ENCODE measurements at places on chromosomes 2 and 18. TPM values are rescaled to one million over a fixed set of nuclear protein-coding genes. Genes with fewer than 3 reads are reported as not detected.

Gene LAMA1
- not detected for polyA plus RNA-seq

GRCh38 chr2:8597559-8598225 is 84.2 kb upstream of the ID2 start:
- H3K4me3 ChIP-seq, result no peak overlapping the region
- no peaks in the 10 kb centered on the region for H3K4me1 ChIP-seq
- H3K27ac ChIP-seq, result no peak overlapping the region
- no peak for DNase-seq
- no peaks in the 10 kb centered on the region for H3K27me3 ChIP-seq

Gene RIT2
- polyA plus RNA-seq, result not detected

Gene TUBA3E
- not detected for polyA plus RNA-seq

DNA sequence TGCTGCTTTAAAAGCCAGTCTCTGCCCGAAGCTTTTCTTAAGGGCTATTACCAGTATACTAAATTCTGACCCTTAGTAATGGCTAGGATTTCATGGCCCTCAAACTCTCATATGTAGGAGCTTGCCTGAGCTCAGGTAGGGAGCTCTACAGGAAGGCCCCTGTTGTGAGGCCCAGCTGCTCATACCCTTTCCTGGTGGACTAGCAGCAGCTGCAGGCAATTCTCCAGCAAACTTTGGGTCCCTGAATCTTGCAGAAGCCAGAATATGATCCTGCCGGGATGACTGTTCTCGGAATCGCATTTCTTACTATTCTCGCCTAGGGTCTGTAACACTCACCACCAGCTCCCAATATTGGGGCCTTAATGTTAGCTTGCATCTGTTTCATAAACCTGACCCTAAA is 106.4 kb upstream of the SERTAD2 start:
- H3K4me3 ChIP-seq, result no peak overlapping the region
- H3K27ac ChIP-seq, result no peak overlapping the region
- no peak for DNase-seq

GRCh38 chr2:120720746-120721375 is 14.8 kb upstream of the GLI2 start:
- DNase-seq, result no peak
- peaks cover 2% of the 10 kb centered on the region for H3K27me3 ChIP-seq
- H3K36me3 ChIP-seq, result no peaks in the 10 kb centered on the region
- no peak overlapping the region for H3K4me3 ChIP-seq
- H3K27ac ChIP-seq, result no peak overlapping the region
- H3K4me1 ChIP-seq, result no peaks in the 10 kb centered on the region

- DNase-seq, result no peak
- H3K27me3 ChIP-seq, result peaks cover 11% of the 10 kb centered on the region
- H3K27ac ChIP-seq, result no peak overlapping the region
- H3K4me1 ChIP-seq, result no peaks in the 10 kb centered on the region
- H3K36me3 ChIP-seq, result no peaks in the 10 kb centered on the region
These were observed 45.4 kb downstream of the ASAP2 start for GRCh38 chr2:9252002-9252357.

DNA sequence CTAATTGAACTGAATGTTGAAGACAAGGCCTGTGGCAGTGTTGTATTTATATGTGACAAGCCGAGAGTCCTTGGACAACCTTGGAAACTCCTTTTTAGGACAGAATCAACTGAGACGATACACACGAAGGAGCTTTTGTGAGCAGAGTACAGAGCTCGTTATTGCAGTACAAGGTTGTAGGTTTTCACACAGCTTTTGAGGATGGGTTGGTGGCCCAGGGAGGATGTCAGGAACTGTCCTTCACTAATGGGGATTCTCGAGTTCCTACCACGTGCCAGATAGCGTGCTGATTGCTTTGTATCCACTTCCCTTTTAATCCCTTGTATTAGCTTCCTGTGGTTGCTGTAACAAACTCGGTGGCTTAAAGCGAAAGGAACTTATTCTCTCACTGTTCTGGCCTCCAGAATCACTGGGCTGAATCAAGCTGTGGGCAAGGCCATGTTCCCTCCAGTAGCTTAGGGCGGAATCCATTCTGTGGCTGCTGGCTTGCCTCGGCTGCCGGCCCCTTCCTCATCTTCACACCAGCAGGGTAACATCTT is 20.2 kb downstream of the INPP4A start:
- no peaks in the 10 kb centered on the region for H3K36me3 ChIP-seq
- H3K27me3 ChIP-seq, result no peaks in the 10 kb centered on the region
- peaks cover 64% of the 10 kb centered on the region for H3K4me1 ChIP-seq
- DNase-seq, result no peak

DNA sequence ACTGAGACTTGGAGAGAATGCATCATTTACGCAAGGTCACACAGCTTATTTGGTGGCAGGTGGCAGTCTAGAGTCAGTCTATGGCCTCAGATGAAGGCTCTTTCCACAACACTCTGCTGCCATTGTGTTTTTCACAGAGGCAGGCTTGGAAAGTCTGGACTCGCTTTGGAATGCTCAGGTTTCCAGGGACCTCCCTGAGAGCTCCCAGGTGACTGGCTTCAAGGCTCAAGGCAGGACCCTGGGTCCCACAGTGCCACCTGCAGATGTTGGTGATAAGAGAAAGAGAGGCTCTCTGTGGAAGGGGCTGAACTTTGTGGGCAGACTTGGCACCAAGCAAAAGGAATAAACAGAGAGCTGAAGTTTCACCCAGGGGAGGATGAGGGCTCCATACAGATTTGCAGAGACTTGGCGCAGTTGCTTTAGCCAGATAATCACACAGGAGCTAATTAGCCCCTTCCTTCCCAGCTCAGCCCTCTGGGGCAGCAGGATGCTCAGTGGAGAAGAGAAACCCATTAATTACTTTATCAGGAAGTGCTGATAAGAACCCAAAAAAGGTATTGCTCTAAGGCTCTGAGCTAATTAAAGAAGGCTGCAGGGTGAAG is 103.5 kb downstream of the LBH start:
- H3K4me3 ChIP-seq, result peak overlapping the region; percentile 92
- H3K27ac ChIP-seq, result peak overlapping the region; percentile 95
- H3K4me1 ChIP-seq, result peaks cover 96% of the 10 kb centered on the region
- H3K27me3 ChIP-seq, result no peaks in the 10 kb centered on the region
- H3K36me3 ChIP-seq, result no peaks in the 10 kb centered on the region

Gene SPATA3
- not detected for polyA plus RNA-seq

GRCh38 chr2:217625557-217626169 is 377.1 kb downstream of the TNS1 start:
- no peak overlapping the region for H3K27ac ChIP-seq
- DNase-seq, result no peak
- H3K36me3 ChIP-seq, result no peaks in the 10 kb centered on the region
- no peaks in the 10 kb centered on the region for H3K27me3 ChIP-seq

DNA sequence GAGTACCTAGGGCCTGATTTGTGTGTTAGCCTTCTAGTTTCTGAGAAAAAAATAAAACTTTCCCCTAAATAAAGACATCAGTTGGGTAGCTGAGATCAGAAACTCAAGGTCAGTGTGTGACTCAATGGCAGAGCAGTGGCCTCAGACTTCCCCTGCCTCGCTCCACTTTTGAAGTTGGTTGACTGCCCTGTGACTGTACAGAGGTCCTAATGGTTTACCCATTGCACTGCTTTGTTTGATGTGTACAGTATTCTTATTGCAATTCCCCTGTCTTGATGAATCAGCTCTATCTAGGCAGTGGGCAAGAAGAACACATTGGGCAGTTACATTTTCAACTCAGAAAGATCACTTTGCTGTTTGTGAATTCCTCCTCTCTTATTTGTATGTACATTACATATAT is 315.7 kb downstream of the KCNS3 start:
- H3K27me3 ChIP-seq, result peaks cover 9% of the 10 kb centered on the region
- no peaks in the 10 kb centered on the region for H3K4me1 ChIP-seq
- H3K36me3 ChIP-seq, result no peaks in the 10 kb centered on the region
- no peak overlapping the region for H3K4me3 ChIP-seq

DNA sequence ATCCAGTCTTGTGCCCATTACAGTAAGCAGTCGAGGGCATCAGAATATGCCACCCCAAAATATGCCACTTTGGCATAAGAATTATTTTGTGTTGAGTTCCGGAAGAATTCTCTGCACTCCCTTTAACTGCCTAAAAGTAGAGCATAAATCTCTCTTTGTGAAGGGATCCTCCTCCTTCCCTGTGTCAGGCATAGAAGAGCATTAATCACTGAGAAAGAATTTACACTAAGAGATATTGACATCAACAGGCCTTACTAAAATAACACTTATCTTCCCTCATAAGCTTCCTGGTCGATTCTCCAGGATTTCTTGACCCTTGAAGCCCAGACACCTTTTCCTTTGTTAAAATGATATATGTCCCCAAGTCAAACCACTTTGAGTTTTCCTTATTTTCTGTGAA is 27.6 kb upstream of the KYNU start:
- H3K4me3 ChIP-seq, result no peak overlapping the region
- no peak overlapping the region for H3K27ac ChIP-seq
- no peaks in the 10 kb centered on the region for H3K4me1 ChIP-seq
- H3K27me3 ChIP-seq, result peaks cover 6% of the 10 kb centered on the region
- no peak for DNase-seq

Gene HOXD13
- polyA plus RNA-seq, result not detected

DNA sequence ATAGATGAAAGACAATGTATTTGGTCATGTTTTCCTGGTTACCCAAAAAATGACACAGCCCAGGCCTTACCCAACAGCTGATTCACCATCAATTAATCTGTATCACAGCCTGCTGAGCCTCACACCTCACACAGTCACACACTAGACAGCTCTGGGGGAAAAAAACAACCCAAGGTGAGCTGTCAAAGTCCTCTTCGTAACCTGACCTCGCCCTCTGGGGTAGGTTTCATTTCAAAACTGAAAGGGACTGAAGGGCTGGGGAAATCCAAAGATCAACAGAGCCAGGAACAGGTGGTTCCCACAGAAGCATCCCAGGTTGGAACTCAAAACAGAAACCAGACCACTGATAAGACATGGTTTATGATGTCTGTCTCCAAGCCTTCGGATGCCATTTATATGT is 18.2 kb upstream of the PCBP1 start:
- peak overlapping the region; percentile 94 for H3K27ac ChIP-seq
- H3K36me3 ChIP-seq, result peaks cover 13% of the 10 kb centered on the region
- no peaks in the 10 kb centered on the region for H3K27me3 ChIP-seq
- peak; percentile 55 for DNase-seq
- H3K4me1 ChIP-seq, result peaks cover 56% of the 10 kb centered on the region

Gene ASNSD1
- polyA plus RNA-seq, result 44.0 TPM

DNA sequence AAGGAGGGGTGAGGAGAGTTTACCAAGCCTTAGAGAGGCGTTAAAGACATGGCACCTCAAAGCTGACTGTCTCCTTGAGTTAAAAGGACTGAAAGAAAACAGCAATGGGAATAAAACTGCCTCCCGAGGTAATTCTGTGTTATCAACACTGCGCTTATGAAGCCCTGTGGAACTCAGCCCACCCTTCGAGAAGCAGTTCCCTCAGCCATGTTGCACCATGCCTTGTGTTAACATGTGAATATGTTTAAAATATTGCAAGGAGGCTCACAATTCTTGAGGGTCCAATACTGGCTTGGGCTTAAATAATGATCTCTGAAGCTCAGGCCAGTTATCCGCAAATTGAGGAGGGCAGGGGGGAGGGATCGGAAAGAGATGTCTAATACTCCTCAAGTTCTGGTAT is 14.7 kb downstream of the KLF7 start:
- peak overlapping the region; percentile 25 for H3K27ac ChIP-seq
- peaks cover 85% of the 10 kb centered on the region for H3K4me1 ChIP-seq
- DNase-seq, result no peak
- H3K4me3 ChIP-seq, result no peak overlapping the region
- no peaks in the 10 kb centered on the region for H3K27me3 ChIP-seq
- H3K36me3 ChIP-seq, result peaks cover 19% of the 10 kb centered on the region

Gene NYAP2
- polyA plus RNA-seq, result not detected

- DNase-seq, result no peak
- H3K27me3 ChIP-seq, result no peaks in the 10 kb centered on the region
- no peak overlapping the region for H3K27ac ChIP-seq
- no peak overlapping the region for H3K4me3 ChIP-seq
These were observed 45.9 kb downstream of the FOSL2 start for GRCh38 chr2:28438532-28439063.

- H3K27ac ChIP-seq, result no peak overlapping the region
- no peaks in the 10 kb centered on the region for H3K4me1 ChIP-seq
- H3K27me3 ChIP-seq, result no peaks in the 10 kb centered on the region
- H3K36me3 ChIP-seq, result peaks cover 4% of the 10 kb centered on the region
These were observed 134.3 kb upstream of the CTDP1 start for GRCh38 chr18:79545255-79545654.

DNA sequence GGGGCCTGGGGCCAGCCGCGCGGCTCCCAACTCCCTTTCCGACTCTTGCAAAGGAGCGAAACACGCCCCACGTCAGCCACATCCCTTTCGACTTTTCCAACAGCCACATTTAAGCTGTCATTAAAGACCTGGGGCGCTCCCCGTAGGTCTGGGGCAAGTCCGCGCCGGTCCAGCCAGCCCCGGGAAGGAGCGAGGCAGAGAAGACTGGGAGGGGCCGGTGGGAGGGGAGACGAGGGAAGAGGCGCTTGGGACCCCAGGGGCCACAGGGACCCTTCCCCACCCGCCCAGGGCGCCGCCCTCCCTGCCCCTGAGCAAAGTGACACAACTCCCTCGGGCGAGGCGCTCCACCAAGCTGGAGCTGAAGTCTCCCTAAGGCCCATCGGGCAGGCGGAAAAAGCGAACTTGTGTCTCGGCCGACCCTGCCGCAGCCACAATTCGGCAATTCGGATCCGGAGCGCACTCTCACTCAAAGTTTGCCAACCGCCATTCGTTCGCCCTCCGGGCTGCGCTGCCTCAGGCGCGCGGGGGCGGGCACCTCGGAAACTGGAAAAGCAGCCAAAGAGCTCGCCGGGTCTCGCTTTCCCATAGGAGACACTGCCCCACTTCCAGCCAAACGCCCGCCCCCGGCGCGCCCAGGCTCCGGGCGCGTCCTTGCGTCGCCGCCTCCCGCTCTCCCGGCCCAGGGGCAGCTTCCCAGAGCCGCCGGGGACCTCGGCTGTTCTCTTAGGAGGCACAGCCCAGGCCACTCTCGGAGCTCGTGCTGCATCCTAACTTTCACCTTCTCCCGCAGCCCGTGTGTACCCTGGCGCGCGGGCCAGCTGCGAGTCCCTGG is 1.1 kb upstream of the KCTD1 start:
- H3K27ac ChIP-seq, result no peak overlapping the region
- peaks cover 2% of the 10 kb centered on the region for H3K4me1 ChIP-seq
- DNase-seq, result no peak
- H3K36me3 ChIP-seq, result no peaks in the 10 kb centered on the region
- peak overlapping the region; percentile 73 for H3K4me3 ChIP-seq

Gene ARHGEF4
- 5.3 TPM for polyA plus RNA-seq

Data from naive thymus-derived CD8-positive, alpha-beta T cell (primary cell).